ENCODE measurements at places on chromosomes 1 and 21.

- DNase-seq = peak; percentile 56
These were observed 10.7 kb downstream of the MACF1 start for GRCh38 chr1:39214998-39215873.

- peak; percentile 86 for DNase-seq
These were observed at the start of gene USP24 for GRCh38 chr1:55215194-55216021. Gene USP24, minus strand, starts transcription at chr1:55215364. Its CDS starts 251 bp downstream, at chr1:55215113.

DNA sequence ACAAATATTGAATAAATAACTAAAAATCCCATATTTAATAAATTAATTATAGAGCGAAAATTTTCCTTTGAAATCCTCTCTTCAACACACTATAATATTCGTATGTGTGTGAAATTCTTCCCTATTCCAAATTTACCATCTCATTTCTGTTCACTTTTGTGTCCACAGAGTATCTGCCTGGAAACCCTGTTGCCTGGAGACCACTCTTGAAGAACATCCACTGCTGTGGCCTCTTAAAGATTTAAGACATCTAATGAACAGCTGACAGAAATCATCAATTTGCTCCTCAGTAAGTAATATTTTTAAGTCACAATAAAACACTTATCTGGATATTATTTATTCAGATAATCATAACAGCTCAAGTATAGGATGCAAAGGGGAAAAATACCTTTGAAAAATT is 69.7 kb downstream of the CYYR1 start:
- no peak for DNase-seq

DNA sequence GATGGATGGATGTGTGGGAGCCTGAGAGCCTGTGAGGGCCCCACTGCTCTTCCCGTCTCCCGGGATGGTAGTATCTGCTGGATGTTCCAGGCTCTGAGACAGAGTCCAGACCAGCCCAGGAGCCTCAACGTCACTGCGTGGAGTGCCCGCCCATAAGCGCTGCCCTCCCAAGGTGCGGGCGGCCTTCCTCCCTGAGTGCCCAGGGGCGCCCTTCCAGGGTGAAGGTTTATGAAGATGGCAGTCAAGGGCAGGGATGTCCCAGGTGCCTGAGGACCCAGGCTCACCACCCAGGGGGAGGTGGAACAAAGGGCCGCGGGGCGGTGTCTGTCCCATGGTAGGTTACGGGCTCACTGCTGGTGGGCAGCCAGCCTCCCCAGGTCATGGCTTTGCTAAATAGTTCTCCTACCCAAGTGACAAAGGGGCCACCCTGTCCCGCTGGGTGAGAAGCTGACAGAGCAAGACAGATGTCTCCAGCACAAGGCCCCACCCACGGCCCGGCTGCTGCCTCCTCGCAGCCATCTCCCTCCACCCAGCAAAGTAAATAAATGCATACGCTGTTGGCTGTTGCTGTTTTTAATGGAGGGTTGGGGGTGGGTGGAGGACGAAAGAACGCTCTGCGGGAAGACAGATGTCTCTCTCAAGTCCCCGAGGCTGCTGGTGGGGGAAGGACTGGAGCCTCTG is 9.0 kb upstream of the GPR153 start:
- DNase-seq = no peak

GRCh38 chr1:35030756-35031446 is 844 bp downstream of the ZMYM6 start:
- peak; percentile 65 for DNase-seq

GRCh38 chr1:215146240-215146975 is 63.9 kb downstream of the KCNK2 start:
- DNase-seq = no peak

All from activated T-cell treated with anti-CD3 and anti-CD28 coated beads, Interleukin-2, amount 50 U/mL, for 48 hours (primary cell).